ENCODE measurements at places on chromosomes 12 and 14. TPM values are rescaled to one million over a fixed set of nuclear protein-coding genes. Genes with fewer than 3 reads are reported as not detected.

Gene CLEC1B
- total RNA-seq, result not detected

Gene DUSP16
- total RNA-seq, result 9.7 TPM

Gene EPYC
- not detected for total RNA-seq

Gene GARIN6
- not detected for total RNA-seq

Gene PLEKHG7
- not detected for total RNA-seq

Gene ENDOU
- not detected for total RNA-seq

Gene C12orf54
- total RNA-seq, result not detected

Gene IFI27L1
- total RNA-seq, result 35.0 TPM

Gene TBC1D30
- total RNA-seq, result 2.0 TPM

Gene TROAP
- total RNA-seq, result 4.0 TPM

Gene TMCC3
- 0.59 TPM for total RNA-seq

GRCh38 chr14:100147181-100147631 is 12.2 kb downstream of the DEGS2 start:
- DNase-seq, result no peak

- no peak for DNase-seq
Measured at GRCh38 chr14:72463291-72463866, 430.5 kb downstream of the DPF3 start.

DNA sequence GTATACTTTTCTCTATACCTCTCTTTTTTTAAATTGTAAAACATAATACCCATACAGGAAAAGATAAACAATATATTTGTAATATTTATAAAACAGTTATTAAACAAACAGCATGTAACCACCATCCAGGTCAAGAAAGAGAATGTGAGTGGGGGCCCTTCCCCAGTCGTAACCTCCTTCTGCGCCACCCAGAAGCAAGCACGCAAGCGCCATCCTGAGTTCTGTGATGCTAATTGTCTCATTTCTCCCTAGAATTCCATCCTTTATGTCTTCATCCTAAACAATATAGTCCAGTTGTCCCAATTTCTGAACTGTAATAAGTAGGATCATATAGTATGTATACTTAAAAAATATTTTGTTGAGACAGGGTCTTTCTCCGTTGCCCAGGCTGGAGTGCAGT is 129.5 kb downstream of the EXOC5 start:
- no peak for DNase-seq

GRCh38 chr12:86659985-86660384 is 403.8 kb upstream of the MGAT4C start:
- no peak for DNase-seq

- peak; percentile 58 for DNase-seq
Measured at GRCh38 chr12:113896194-113896593, 69.9 kb downstream of the RBM19 start.

GRCh38 chr12:51323966-51324895 is at the start of gene BIN2:
TSS of gene BIN2 (minus strand) at chr12:51324174. CDS start at chr12:51324102, 72 bp downstream.
- DNase-seq, result no peak

- no peak for DNase-seq
Measured at GRCh38 chr12:22272335-22273151, 62.0 kb downstream of the ST8SIA1 start.

- DNase-seq, result no peak
Measured at GRCh38 chr14:51283402-51284085, 43.5 kb downstream of the TMX1 start.

GRCh38 chr14:71776471-71777360 is 155.5 kb upstream of the RGS6 start:
- DNase-seq, result no peak

- no peak for DNase-seq
Measured at GRCh38 chr12:31275491-31275890, 50.5 kb downstream of the SINHCAF start.

- DNase-seq, result no peak
Measured at GRCh38 chr12:68367903-68368302, 35.7 kb upstream of the MDM1 start.

DNA sequence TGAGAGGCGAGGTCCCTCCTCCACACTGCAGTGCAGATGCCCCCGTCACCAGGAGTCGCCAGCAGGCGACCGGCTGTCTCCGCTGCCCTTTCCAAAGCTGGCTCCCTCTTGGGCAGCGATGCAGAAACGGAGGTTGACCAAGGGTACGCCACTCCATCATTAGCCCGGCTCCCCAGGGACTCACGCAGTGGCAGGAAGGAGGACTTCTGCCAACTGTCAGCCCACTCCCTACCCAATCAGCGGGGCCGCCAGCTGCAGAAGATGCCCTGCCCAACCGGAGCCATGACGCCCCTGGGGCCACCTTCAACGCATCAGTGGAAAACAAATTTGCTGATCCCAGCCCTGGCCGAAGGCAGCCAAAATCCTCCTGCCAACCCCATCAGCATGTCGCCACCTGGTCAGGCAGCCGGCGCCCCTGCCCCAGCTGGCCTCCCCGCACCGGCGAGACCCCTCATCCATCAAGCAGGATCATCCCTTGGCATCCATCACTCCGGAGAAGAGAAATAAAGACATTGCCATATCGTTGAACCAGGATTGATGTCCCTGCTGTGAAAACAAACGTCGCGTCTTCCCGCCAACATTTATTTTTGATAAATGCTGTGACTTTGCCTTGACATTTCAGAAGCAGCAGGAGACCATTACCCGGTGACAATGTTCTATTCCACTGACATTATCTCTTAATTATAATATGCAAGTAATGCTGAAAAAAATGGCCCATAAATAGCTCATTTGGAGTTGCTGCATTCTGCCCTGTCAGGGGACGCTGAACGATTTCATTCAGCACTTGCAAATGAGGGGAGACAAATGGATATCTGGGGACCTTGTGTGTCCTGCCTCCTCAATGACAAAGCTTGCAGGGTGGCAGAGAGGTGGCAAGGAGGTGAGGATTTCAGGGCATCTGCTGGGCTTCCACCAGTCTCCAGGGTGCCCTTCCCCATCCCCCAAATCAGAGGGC is 105.1 kb downstream of the SCARB1 start:
- no peak for DNase-seq

- DNase-seq, result no peak
Measured at GRCh38 chr14:24858052-24858451, 191.9 kb downstream of the STXBP6 start.

DNA sequence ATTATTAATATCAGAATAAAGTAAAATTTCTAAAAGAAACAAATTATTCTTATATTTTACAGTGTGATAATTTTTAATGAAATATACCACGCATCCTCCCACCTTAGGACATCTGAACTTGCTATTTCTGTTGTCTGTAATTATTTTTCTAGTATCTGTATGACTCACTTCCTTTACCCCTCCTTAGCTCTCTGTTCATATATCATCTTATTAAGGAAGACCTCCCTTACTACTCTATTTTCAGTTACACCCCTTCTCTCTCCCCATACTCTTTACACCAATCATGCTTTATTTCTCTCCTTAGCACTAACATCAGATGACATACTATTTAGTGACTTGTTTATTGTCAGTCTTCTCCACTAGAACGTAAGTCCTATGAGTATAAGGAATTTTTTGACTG is 34.2 kb upstream of the C12orf50 start:
- no peak for DNase-seq

- no peak for DNase-seq
Measured at GRCh38 chr12:70583251-70583650, 54.0 kb downstream of the PTPRB start.

GRCh38 chr14:74278080-74278479 is 24.7 kb downstream of the ABCD4 start:
- no peak for DNase-seq

All from chondrocyte (in vitro differentiated cells).